ENCODE measurements at places on chromosomes 6 and 20.

GRCh38 chr6:163284151-163284550 lies 130.4 kb upstream of the QKI start:
- DNase-seq = no peak

DNA sequence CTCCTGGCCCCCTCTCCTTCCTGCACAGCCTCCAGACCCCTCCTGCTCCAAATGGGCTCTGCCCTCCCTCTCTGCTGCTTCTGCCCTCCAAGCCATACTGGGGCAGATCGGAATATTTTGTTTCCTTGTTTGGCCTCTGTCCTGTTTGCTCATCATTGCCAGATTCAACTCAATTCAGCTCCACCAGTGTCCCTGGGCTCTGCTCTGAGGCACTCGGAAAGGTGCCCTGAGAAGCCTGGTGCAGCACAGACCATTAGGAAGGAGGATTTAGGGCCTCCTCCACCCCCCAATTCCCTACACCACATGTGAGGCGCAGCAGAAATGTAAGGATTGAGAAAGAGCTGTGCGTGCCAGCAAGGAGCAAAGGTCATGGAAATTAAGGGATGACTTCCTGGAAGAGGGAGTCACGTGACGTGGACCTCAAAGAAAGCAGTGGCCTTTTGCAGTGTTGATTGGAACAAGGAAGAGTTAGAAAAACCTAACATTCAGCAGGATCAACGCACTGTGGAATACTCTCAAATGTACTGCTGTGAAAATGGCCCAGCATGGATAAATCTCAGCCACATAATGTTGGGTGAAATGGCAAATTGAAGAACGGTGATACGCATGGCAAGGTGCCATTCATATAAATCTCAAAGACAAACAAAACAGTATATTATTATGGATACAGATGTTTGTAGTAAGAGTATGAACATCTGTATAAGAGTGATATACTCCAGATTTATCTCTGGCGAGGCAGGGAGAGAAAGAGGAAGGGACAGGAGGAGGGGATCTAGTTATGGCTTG lies 229.5 kb upstream of the RNF24 start:
- peak; percentile 42 for DNase-seq

GRCh38 chr6:141914646-141915045 lies 218.1 kb upstream of the GJE1 start:
- no peak for DNase-seq

DNA sequence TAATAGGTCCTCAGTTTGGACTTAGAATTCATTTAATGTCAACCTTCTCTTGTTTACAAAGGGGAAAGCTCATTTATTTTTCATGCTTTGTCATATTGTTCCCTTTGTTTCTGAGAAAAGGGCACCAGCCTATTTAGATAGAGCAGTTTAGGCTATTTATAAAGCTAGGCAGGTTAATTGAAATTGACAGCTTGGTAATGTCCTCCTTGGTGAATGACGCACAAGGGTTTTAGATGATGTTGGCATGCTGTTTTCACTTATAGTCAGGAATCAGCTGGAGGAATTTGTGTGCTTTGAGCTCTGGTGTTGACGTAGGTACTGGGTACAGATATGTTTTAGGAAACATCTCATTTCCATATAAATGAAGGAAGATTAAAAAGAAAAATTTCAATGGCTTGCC lies 45.2 kb downstream of the BCKDHB start:
- DNase-seq = no peak

DNA sequence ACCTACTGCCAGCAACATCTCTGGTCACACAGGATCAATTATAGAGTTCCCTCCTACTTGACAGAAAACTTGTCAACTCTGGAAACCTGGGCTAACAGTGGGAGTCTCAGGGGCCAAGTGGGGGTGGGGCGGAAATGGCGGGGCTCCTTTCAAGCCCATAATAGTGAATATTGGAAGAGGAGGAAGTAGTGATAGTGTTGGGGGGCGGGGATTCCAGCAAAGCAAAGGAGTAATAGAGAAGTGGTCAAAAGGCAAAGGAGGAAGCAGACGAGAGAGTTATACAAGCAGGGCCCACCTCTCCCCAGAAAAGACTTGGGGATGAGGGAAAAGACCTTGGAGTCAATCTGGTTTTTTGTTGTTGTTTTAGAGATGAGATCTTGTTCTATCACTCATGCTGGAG lies 2.1 kb downstream of the DEF6 start:
- DNase-seq = no peak

DNA sequence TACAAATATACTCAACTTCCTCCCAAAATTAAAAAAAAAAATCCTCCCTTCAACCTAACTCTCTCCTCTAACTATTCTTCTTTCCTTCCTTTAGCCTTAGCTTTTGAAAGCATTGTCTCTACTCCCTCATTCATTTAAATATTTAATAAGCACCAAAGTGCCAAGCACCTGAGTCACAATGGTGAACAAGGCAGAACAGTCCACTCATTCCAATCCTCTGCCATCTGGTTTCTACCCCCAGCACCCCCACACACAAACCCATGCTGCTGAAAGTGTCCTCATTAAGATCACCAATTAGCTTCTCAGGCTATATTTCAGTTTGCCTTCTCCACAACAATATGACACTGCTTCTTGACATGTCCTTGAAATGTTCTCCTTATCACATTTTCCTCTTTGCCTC lies 76.3 kb downstream of the DTNBP1 start:
- peak; percentile 8 for DNase-seq

Measured in fibroblast of skin of right quadriceps (primary cell).